ENCODE measurements at places on chromosomes 4 and X.

GRCh38 chr4:152398060-152398459 is 137.8 kb downstream of the FBXW7 start:
- no peak for DNase-seq

- no peak for DNase-seq
Observed at GRCh38 chr4:124854968-124855367, 142.4 kb upstream of the ANKRD50 start.

GRCh38 chr4:22686141-22686540 is 6.6 kb upstream of the GBA3 start:
- no peak for DNase-seq

- no peak for DNase-seq
Observed at GRCh38 chr4:15836362-15836761, 58.2 kb downstream of the CD38 start.

DNA sequence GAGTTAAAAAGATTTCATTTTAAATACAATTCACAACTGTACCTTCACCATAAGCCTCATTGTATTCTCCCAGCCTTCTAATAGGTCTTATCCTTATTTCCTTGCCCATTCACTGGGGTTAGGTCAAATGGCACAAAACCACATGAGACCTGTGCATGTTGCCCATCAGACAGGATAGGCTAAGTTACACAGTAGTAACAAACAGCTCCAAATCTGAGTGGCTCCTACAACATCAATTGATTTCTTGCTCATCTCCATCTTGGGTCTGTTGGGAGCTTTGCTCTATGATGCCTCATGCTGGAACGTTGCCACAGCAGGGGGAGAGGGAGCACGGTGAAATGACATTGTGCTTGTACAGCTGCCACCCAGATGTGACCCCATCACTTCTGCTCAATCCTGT is 70.6 kb downstream of the DHX15 start:
- DNase-seq = no peak

DNA sequence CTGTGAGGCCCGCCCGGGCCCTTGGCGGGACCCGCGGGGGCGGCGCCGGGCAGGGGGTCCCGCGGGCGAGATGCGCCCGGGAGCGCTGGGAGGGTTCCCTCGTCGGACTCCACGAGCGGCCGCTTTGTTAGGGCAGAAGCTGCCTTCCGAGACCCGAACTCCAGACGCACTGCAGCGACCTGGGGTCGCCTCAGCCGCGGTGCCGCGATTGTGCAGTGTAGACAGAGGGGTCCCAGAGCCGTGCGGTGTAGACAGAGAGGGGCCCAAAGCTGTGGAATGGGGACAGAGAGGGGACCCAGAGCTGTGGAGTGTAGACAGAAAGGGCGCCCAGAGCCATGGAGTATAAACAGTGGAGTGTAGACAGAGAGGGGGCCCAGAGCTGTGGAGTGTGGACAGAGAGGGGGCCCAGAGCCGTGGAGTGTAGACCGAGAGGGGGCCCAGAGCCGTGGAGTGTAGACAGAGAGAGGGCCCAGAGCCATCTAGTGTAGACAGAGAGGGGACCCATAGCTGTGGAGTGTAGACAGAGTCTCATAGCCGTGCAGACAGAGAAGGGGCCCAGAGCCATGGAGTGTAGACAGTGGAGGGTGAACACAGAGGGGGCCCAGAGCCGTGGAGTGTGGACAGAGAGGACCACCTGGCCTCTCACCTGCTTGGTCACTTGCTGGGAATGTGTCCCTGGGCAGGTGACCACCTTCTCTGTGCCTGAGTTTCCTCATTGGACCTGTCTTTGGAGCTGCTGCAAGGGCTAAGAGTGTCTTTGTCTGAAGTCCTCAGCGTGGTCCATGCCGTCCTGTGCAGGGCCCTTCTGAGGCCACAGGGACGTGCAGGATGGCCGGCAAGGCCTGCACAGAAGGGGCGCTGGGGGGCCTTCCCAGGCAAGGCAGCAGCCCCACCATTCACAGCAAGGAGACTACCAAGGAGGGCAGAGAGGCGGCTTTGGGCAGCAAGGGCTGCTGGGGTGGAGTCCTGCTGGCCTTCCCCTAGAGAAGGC is 875 bp downstream of the RGS12 start:
- DNase-seq = no peak
